IMR-90 (cell line): ENCODE measurements at places on chromosomes 1 and 21.

GRCh38 chr1:37795340-37796125, 1.9 kb downstream of the MANEAL start:
- peak; percentile 32 for DNase-seq

DNA sequence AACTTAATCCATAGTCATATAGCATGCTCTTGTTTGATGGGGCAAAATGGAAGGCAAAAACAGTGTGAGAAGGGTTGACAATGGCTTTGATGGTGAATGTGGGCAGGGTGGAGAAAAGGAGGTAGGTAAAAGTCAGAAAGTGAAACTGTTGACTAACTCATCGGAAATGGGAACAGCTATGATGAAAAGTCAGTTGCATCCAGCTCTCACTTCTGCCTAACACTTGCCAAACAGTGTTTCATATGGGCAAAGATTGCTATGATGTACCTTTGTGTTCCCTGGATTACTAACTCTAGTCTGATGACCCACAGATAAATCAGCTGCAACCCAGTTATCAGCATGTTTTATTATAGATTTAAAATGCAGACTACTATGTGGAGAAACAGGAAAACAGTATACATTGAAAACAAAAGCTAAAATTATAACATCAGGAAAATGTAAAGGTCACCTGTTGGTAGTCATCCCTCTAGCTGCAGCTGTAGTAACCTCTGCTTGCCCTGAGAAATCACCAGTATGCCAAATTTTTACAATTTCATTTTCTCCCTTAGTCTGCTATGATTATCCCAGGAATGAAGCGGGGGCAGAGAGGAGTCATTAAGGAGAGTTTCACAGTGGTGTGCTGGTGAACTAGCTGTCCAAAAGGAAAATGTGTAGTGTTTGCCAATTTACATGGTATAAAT, 11.7 kb downstream of the TNFSF18 start:
- no peak for DNase-seq

DNA sequence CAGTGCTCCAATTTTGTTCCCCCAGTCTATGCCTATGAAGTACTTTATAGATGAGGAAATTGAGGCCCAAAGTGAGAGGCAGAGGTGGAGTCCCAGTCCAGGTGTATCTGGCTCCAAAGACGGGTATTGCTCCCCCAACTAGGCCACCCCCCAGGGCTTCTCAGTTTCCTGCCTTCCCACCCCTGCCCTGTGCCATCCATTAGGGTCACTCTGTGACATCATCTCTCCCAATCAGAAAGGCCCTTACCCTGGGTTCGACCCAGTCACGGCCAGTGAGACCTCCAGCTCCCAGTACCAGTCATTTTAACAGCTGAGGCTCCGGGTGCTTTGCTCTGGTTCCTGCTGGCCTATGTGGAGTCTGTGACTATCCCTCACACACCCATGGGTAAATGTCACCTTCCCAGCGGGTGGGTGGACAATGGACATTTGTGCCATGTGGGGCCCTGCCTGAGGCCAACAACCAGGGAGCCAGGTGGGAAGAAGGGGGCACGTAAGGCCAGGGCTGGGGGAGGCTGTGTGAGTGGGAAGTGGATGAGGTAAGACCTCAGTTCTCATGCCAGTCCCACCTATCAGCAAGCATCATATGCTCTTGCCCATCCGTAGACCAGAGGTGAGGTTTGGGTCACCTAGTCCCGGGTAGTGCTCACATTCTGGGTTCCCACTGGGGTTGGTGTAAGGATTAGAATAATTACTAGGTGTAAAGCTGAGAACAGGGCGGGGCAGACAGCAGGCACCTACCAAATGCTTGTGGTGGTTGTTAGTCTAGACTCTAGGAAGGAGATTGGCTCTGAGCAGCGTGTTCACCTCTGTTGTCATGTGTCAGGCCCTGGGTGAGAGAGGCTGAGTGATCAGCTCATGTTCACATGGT, 685.9 kb downstream of the MATN1 start:
- no peak for DNase-seq

GRCh38 chr1:25148673-25149300, 83.5 kb downstream of the SYF2 start:
- no peak for DNase-seq
